ENCODE measurements at places on chromosomes 4 and X.

DNA sequence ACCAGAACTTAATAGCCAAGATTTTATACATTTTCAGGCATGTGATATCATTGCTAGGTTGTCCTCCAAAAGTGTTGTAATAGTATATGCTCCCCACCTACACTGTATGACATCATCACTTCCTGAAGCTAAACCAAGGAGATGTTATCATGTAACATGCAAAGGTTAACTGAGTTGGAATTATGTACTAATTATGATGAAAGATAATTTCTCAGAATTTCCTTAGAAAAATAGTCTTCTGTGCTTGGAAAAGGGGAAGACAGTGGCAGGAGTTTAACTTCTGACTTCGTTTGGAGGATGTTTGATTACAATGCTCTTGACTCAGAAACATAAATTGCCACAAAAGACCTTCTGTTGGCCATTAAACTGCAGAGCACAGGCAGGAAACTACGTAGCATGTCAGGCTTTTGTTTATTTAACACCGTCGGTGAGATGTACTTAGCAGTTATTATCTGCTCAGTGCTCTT, 83.6 kb upstream of the GUCY1A1 start:
- DNase-seq, result no peak

GRCh38 chr4:8227201-8227770, 28.2 kb downstream of the SH3TC1 start:
- no peak for DNase-seq

DNA sequence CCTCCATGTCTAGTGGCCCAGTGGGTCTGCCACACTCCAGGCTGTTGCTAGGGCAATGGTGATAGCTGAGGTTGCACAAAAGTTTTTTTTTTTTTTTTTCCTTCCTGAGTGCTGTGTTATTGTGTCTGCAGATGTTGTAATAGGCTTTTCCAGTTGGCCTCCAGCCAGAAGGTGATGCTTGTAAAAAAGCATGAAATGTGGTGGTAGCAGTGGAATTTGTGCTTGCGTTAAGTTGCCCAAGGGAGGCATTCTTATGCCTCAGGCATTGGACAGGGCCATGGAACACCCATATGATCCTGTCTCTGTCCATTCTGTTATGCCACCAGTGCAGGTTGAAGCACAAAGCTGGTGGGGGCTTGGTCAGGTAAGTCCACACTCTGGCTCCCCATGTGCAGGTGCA, 660.5 kb upstream of the SPANXN1 start:
- no peak for DNase-seq

- DNase-seq, result peak; percentile 20
These were observed 303.1 kb downstream of the ARHGAP24 start for GRCh38 chr4:85777908-85778631.

DNA sequence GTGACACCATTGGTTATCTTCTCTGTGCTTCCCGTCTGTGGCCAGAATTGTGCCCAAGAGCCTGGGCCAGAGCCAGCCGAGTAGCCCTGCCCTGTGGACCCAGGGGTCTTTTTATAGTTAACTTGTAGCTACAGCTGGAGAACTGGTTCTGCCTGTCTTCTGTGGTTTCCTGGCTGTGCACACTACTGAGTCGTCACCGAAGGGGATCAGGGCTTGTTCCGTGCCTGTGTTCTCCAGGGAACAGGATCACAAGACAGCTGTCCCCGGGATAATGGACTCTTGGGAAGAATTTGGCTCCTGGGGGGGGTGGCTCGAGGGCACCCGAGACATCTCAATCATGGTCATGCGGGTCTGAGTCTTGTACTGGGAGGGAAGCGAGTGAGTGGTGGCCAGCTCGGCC, 22.1 kb upstream of the OPN1LW start:
- no peak for DNase-seq

- DNase-seq, result no peak
These were observed 35.4 kb downstream of the GRXCR1 start for GRCh38 chr4:42927946-42928345.

Measured in GM19239 (cell line).